ENCODE measurements at places on chromosomes 11 and 22.

GRCh38 chr11:121575250-121575962, 122.6 kb upstream of the SORL1-AS1 start:
- DNase-seq, result no peak

- DNase-seq, result no peak
Observed at GRCh38 chr11:60477035-60477445, 15.5 kb upstream of the MS4A12 start.

DNA sequence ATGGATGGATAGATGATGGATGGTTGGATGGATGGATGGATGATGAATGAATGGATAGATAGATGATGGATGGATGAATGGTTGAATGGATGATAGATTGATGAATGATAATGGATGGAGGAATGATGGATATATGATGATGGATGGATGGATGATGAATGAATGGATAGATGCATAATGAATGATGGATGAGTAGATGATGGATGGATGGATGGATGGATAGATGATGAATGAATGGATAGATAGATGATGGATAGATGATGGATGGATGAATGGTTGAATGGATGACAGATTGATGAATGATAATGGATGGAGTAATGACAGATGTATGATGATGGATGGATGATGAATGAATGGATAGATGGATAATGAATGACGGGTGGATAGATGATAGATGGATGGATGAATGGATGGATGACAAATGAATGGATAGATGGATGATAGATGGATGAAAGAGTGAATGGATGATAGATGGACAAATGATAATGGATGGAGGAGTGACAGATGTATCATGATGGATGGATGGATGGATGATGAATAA, 1466.5 kb downstream of the BRD1 start:
- DNase-seq, result no peak

GRCh38 chr22:49044776-49045175, 782.9 kb downstream of the BRD1 start:
- DNase-seq, result no peak

DNA sequence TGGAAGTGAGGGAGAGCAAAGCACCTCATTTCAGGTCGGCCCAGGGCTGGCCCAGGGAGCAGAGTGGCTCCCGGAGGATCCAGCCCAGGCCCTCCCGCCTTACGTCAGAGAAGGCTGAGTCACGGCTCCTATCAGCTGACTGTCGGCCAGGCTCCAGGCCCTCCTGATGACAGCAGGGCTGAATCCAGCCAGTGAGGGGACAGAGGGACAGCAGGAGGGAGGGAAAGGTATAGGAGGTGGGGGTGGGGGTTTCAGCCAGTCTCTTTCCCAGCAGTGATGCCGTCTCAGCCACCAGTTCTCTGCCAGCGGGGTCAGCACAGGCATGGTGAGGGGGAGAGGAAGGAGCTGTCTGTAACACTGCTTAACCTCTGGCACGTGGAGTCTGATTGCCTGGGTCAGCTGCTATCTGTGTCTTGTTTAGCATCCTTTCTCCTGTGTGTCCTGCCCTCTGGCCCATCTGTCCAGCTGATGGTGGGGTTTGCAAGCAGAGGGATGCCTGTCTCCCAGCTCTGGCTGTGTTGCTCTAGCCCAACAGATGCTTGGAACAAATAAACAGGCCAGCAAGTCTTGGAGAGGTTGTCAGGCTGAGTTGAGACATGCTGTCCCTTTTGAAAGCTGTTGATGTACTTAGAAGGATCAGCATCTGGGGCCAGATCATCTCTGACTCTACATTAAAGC, 74.0 kb downstream of the ADAMTS15 start:
- peak; percentile 49 for DNase-seq

DNA sequence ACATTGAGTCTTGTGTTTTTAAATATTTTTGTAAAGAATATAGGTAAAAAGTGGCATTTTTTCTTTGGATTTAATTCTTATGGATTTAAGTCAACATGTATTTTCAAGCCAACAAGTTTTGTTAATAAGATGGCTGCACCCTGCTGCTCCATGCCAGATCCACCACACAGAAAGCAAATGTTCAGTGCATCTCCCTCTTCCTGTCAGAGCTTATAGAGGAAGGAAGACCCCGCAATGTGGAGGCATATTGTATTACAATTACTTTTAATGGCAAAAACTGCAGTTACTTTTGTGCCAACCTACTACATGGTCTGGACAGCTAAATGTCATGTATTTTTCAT, 333 bp upstream of the CD3E start:
- DNase-seq, result no peak

- no peak for DNase-seq
Observed at GRCh38 chr22:23498811-23499798, 81.0 kb downstream of the IGLL1 start.

GRCh38 chr11:72588421-72589410, 85.5 kb downstream of the PDE2A start:
- DNase-seq, result no peak

Measured in COLO829 (cell line).